ENCODE measurements at places on chromosomes 13 and 19.

DNA sequence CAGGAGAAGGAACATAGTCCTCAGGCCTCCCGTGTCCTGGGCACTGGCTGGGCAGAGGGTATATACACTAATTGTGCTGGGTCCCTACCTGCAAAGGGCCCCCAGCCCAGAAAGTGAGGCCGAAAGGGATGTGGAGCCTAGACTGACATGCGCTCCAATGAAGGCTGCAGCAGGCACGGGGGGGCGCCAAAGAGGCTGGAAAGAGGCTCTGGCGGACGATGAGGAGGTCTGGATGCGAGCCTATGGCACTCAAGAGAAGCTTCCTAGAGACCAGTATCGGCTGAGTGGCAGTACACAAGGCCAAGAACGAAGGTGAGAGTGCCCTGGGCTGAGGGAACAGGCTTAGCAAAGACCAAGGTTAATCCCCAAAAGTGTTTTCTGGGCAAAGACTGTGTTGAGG lies 16.6 kb downstream of the VRK3 start:
- no peak for DNase-seq

- no peak for DNase-seq
Measured at GRCh38 chr13:71457645-71458044, 409.4 kb downstream of the DACH1 start.

DNA sequence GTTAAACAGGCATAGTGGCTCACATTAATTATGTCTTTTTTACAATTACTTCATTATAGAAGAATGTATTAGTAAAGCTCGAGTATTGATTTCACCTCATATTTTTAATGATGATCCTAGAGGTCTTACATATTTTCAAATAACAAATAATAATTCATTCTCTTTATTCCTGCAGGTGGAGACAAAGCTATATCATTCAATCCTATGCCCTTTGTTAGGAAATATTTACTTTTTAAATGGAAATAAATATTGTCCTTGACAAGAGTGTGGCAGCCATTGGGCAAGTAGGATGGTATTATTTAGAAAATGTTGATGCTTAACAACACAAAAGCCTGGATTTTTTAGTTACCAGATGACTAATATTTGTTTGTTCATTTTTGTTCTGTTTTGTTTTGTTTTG lies 127.6 kb downstream of the COG6 start:
- DNase-seq = no peak

DNA sequence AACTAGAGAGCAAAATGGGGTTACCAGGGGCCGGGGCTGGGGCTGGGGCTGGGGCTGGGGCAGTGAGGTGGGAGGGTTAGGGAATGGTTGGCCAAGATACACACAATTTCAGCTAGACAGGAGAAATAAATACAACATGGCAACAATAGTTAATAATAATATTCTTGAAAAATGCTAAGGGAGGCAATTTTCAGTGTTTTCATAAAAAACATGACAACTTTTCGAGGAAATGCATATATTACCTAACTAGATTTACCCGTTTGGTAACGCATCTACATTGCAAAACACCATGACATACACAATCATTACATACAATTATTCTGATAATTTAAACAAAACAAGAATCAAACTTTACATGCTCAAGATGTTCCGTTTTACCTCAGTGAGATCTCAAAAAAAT lies 12.2 kb downstream of the RFPL4AL1 start:
- DNase-seq = no peak

DNA sequence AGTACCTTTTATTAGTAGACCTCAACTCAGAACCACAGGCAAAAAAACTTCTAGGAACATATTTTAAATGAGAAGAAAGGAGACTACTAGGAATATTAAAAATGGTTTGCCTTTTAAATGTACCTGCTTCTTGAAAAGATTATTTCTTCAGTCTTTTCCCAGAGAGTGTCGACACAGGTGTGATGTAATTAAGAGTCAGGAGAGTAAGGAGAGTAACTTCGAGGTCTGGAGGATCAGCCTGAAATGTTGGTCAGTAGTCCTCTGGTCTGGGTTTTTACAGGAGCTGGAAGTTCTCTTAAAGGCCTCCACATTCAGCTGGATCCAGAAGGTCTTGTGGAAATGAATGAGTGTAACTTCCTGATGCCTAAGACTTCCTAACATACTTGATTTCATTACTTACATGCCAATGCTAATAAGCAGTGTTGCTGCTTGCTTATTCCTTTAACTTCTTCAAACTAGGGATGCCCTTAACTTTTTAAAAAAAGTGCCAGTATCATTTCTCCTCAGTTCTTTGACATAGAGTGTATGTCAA lies at the start of gene KCTD4:
Gene KCTD4 (minus strand): TSS at position 345 of the 532 bp plus-strand sequence. CDS start 6,478 bp downstream, outside the sequence.
- DNase-seq = no peak

DNA sequence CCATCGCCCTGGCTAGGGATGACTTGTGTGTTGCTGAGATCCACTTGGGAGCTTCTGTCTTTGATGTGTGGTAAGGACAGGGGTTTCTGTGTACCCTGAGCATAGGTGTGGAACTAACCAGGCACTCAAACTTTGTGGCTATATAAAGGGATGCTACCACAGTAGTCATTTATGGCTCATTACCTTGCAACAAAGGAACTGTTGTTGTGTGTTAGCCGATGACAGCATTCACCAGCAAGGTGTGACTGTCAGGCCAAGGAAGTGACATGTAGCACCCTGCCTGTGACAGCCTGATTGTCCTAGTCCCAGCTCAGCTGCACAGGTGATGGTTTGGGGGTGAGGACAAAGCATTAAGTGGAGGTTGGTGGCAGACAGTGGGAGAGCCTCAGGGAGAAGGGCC lies 73.6 kb downstream of the COG3 start:
- no peak for DNase-seq

- DNase-seq = no peak
Measured at GRCh38 chr13:48304143-48304876, 759 bp downstream of the RB1 start.

DNA sequence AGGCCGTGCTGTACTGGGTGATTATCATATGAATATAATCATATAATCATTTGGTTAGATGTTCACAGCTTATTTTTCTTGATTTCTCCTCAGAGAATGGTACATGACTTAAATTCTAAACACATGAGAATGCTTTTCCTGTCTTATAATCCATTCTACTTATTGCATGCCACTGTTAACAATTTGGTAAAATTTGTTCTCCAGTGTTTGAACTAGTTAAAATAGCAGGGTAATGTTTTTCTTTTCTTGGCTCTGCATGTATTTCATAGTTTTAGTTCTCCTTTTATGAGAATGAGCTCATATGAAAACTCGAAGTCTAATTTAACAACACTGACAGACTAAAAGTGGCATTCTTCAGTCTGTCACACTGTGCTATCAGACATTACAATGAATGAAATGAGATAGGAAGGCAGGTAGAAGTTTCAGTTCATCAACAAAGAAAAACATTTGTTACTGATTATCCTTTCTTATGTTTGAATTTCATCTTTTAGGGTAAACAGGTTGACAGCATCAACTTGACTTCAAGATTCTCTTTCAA lies 10.2 kb downstream of the SPRYD7 start:
- DNase-seq = no peak

DNA sequence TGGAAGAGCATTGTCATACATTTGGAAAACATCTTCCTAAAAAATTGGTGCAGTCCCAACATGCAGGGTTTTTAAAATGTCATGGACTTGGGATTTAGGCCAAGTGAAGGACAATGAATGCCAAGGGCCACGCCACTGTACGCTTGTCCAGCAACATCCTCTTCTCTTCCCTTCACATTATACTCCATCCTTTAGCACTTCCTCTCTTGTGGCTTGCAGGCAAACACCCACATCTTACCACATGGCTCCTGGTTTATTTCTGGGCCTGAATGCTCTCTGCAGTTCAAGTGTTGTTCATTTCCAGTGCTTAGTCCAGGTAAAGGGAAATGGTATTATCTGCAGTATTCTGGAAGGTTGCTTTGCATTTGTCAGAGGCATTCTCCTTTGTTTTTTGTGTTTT lies 45.0 kb downstream of the CBY2 start:
- no peak for DNase-seq

DNA sequence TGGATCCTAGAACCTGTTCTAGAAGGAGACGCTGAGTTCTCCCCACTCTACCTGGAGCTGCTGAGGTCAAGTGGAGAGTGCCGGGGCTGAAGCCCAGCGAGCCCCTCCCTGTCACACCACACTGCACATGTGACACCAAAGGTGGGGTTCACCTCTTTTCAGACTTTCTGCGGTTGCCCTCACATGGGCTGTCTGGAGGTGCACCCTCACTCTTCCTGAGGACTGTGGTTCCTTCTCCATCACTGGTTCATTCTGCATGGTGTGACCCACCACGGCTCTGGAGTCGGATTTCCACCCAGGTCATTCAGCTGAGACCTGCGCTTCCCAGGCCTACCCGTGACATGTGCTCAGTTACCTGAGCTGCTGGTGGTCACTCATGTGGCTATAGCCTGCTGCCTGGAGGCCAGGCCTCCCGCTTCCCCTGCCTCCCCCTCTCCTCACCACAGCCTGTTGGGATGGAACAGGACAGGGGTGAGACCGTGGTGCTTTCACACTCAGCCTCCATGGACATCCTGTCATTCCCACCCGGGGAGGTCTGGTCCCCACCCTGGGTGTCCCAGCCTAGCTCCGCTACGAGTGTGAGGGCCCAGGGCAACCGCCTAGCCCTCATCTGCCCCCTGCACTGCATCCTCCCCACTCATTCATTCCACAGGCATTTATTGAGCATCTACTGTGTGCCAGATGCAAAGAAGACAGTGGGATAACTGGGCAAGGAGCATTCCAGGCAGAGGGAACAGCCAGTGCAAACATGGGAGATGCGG lies 605 bp upstream of the A1BG start:
- DNase-seq = no peak

DNA sequence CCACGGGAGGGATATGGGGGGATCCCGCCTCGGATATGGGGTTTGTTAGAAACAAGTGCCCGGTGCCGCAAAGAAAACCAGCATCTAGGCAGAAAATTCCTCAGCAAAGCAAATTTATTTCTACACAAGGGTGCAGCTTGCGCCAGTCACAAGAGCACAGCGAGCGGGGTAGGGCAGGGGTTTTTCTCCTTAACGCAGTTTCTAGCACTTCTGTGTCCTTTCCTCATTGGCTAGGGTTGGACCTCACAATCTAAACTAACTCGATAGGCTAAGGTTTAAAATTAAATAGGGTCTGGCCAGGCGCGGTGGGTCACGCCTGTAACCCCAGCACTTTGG lies 595 bp downstream of the ZNF440 start:
- DNase-seq = no peak

DNA sequence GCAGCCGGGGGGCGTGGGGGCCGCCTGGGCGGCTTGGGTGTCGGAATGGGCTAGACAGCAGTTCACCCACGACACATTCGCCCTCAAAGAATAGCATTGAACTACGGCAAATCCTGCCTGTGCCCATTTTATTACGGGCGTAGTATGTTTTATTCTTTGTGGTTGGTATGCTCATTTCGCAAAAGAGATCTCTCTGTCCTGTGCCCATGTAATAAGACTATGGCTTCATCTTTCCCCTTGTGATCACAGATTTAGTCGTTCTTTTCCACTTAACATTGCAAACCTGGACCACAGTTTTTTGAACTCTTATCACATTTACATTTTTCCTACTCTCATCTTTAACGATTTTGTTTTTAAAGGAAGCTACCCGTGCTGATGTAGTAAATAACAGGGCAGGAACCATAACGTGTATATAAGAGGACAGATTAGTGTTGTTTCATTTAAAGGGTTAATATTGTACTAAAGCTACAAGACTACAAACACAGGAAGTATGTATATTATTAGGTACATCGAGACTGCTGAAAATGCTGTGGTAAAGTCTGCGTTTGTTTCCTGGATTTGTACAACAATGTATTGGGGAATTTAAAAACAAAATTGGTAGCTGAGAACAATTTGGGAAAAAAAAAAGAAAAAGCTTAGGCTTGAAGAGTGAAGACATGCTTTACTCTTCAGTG lies 3.2 kb upstream of the MYCBP2 start:
- DNase-seq = no peak

- DNase-seq = no peak
Measured at GRCh38 chr13:51663973-51664957, 80.0 kb downstream of the WDFY2 start.

DNA sequence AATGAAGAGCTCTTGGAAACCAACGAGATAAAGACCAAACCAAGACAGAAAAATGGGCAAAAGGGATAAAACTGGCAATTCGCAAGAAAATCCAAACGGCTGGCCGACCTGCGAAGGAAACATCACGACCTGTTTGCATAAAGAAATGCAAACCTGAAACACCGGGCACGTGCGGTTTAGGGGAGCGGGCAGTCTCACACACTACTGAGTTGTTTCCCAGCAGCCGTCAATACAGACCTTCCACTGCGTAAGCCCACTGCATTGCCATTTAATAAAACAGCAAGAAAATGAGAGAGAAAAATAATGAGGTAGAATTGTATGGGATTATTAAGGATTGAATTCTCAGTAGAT lies 642 bp upstream of the PEG3 start:
- no peak for DNase-seq

GRCh38 chr13:72931311-72931710 lies 127.5 kb upstream of the KLF5 start:
- no peak for DNase-seq

- peak; percentile 30 for DNase-seq
Measured at GRCh38 chr13:29849731-29850212, 645 bp downstream of the UBL3 start.

DNA sequence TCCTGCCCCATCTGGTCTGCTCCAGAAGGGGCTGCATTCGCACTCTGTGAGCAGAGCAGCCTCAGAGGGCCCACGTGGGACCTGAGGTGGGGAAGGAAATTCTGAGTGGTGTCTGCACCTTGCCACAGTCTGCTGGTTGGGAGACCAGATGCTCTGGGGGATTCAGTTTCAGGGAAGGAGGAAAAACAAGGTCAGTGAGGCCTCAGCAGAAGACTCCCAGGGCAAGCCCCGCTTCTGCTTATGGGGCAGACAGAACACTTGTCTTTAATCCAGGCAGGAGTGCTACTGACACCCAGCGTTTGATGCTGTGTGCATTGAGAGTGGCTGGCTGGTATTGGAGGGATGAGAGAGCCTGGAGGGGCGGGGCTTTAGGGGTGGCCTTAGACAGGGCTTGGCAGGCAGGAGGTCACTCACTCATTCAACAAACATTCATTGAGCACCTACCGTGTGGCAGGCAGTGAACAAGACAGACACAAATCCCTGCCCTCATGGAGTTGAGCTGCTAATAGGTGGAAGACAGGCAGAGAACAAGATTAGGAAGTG lies 4.9 kb upstream of the CLEC17A start:
- DNase-seq = no peak

GRCh38 chr13:101092985-101093384 lies 323.3 kb downstream of the NALCN start:
- no peak for DNase-seq

DNA sequence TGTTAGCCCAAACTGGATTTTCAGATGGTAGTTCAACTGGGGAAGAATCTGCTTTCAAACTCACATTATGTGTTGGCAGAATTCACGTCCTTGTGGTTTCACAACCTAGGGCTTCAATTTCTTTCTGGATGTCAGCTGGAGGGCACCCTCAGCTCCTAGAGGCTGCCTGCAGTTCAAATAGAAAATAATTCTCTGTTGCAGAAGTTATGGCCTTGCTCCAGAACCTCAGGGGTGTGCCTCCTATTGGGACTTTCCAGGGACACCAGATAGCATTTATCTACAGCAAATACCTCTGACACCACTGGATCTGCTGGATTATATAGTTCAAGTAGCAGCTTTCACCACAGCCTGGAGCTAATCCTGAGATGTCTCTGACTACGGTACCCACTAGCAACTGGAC lies 11.8 kb upstream of the RB1 start:
- no peak for DNase-seq

Measured in CD8-positive, alpha-beta memory T cell (primary cell).